Motor neuron (in vitro differentiated cells): ENCODE measurements at places on chromosomes 13 and 19.

DNA sequence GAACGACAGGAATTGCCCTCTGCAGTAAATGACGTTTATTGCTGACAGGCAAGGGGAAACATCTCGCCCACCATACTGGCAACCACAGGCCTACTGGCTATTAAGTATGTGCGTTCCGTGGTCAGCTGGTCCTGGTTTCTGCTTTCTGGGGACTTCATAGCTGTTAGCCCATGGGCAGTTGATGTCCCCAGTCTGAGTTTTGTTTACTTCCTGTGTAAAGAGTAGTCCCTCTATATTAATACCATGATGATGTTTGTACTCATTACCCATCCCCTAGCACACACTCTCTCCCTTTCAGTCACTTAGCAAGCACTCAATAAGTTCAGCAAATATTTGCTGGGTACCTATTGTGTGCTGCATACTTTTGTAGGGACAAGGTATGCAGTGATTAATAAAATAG, 6.5 kb upstream of the MIA start:
- no peak for ATAC-seq

DNA sequence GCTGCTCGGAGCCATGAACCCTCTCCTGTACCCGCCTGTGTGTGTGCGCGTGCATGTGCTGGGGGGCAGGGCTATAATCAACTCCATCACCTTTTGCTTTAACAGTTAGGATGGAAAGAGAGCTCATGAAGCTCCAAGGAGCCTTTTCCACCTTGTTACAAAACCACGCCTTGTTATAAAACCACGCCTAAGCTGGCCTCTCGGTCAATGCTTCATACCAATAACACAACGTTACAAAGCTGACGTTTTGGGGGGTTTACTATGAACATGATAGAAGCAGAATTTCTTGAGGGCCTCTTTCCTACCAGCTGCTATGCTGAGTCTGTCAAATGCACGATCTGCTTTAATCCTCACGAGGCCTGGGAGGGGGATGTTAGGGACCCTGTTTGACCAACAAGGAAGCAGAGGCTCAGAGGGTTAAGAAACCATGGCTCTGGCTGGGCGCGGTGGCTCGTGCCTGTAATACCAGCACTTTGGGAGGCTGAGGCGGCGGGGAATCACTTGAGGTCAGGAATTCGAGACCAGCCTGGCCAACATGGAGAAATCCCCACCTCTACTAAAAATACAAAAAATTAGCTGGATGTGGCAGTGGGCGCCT, 11.9 kb downstream of the CAPS start:
- ATAC-seq = no peak

DNA sequence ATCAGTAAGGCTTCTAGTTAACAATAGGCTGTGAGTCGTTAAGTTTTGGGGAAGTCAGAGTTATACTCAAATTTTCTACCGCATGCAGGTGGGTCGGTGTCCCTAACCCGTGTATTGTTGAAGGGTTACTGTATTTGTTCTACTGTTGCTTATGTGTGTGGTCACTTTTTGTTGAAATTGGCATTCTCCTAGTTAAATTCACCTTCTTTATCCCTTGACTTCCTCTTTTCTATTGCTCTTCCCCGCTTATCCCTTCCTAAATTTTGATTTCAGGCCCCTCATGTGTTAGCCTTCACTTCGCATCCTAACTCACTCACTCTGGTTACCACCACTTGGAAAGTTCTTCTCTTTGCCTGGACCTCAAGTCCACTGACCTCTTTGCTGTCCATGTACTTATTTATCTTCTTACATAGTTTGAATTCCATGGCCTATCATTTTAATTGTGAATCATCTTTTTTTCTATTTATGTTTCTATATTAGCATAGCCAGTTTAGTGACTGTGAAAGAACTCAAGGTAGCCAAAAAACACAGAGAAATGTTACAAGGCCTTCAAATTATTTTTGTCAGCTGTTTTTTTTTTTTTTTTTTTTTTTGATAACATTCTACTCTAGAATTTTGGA, 52.9 kb downstream of the NDFIP2 start:
- ATAC-seq = no peak

DNA sequence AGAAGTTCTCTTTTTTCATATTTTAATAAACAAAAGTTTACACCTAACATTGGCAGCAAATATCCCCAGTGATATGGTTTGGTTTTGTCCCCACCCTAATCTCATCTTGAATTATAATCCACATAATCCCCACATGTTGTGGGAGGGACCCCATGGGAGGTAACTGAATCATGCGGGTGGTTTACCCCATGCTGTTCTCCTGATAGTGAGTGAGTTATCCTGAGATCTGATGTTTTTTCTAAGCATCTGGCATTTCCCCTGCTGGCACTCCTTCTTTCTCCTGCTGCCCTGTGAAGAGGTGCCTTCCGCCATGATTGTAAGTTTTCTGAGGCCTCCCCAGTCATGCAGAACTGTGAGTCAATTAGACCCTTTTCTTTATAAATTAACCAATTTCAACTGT, 214.7 kb downstream of the SLITRK1 start:
- no peak for ATAC-seq
